ENCODE measurements at places on chromosomes 5 and 9.

DNA sequence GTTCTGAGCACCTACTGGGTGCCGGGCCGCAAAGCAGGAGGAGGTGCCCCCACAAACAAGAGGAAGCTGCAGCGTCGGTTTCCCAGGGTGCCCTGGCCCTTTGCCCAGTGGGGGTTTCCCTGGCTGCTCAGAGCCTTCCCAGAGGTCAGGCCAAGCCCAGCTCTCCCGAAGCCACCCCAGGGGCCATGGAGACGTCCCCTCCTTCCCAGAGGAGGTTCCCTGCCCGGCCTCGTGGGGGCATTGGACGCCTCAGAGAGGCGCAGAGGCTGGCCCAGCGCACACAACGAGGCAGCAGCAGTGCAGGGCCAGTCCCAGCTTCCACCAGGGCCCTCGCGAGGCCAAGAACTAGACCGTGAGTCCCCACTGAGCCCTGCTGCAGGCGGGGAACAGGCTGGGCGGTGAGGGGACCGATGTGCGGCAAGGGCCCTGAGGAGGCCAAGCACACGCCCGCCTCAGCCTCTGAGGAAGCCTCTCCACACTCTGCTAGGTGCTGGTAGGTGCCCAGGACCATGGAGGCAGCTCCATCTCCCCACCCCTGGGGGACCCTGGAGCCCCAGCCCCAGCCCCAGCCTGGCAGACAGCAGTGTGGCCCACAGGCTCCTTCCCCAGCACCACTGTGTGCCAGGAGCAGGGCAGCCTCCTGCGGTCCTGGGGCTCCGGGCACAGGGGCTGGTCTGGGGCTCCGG lies 7.0 kb downstream of the DIPK1B start:
- DNase-seq = no peak

GRCh38 chr9:107780960-107781359 lies 291.4 kb upstream of the KLF4 start:
- no peak for DNase-seq

- no peak for DNase-seq
Measured at GRCh38 chr5:95959888-95960666, 1.6 kb downstream of the ELL2 start.

GRCh38 chr5:24714746-24715145 lies 70.0 kb upstream of the CDH10 start:
- DNase-seq = no peak

GRCh38 chr9:1400983-1401382 lies 350.8 kb downstream of the DMRT2 start:
- no peak for DNase-seq

DNA sequence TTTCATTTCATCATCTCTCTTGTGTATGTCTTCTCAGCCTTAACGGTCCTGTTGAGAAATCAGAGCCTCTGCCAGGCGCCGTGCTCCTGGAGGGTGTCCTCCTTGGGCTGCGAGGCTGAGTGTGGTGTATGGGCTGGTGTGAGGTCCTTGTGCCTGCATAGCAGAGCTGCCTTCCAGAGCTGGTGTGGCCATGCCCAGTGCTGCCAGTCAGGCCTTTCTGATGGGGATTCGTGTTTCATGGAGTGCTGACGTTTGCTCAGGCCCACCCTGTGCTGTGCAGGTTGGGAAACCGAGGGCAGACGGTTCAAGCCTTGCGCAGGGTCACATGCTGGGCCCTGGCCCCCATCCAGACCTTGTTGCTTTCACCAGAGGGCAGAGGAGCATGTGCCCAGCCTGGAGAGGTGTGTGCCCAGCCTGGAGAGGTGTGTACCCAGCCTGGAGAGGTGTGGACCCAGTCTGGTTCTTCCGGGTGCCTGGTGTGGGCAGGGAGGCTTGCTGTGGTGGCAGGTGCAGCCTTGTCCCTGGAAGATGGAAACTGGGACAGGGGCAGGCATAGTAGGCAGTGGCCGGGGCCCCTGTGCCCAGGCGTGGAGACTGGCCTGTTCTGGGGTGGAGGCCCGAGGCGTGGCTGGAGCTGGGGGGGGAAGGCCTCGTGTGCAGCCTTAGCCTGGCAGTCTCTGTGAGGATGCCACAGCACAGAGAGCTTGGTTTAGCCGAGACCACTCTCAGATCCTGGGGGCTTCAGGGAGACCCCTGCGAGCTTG lies 84.0 kb downstream of the RXRA start:
- no peak for DNase-seq

GRCh38 chr5:134275822-134276221 lies 49.9 kb upstream of the PPP2CA start:
- no peak for DNase-seq

DNA sequence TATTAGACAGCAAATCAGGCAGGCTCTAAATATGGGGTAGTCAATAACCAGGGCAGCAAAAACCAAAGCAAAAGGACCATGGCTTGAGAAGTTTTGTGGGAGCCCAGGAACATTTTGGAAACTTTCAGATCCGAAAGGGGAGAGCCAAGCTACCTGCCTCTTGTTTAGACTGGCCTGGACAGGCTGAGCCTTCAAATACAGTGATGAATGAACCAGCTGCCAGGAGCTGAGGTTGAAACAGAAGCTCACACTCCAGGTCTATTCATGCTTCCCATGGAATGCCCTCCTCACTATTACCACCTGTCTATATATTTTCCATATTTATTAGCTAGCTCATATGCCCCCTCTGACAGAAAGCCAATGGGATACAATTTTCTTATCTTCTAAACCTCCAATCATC lies 150.8 kb upstream of the SLC44A1 start:
- DNase-seq = no peak

DNA sequence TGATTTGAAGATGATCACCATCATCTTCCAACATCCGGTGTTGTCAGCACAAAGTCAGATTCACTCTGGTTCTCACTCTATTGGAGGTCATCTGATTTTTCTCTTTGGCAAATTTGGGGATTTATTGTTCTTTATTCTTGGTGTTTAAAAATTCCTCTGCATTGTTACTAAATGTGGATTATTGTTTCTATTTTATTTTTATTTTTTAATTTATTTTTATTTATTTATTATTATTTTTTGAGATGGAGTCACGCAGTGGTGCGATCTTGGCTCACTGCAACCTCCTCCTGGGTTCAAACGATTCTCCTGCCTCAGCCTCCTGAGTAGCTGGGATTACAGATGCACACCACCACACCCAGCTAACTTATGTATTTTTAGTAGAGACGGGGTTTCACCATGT lies 72.9 kb upstream of the TGFBR1 start:
- DNase-seq = no peak

- DNase-seq = no peak
Measured at GRCh38 chr9:104798209-104798995, 34.5 kb downstream of the NIPSNAP3B start.

- DNase-seq = no peak
Measured at GRCh38 chr5:472076-472655, 29.2 kb downstream of the EXOC3 start.

DNA sequence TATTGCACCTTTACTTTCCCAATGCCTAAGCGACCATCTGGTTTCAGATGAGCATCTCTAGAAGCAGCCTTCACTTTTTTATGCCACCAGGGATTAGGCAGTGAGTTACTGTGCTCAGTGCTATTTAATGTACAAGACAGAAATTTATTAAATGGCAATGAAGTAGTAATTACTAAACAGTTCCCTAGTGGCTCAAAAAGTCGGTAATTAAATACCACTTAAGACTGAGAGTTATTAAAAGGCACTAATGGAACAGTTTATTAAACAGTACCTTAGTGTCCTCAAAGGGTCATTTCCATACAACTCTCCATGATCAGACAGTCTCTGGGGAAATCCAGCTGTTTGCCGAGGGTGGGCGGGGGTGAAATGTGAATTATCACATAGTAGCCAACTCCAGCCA lies 42.3 kb downstream of the LHFPL2 start:
- DNase-seq = no peak

DNA sequence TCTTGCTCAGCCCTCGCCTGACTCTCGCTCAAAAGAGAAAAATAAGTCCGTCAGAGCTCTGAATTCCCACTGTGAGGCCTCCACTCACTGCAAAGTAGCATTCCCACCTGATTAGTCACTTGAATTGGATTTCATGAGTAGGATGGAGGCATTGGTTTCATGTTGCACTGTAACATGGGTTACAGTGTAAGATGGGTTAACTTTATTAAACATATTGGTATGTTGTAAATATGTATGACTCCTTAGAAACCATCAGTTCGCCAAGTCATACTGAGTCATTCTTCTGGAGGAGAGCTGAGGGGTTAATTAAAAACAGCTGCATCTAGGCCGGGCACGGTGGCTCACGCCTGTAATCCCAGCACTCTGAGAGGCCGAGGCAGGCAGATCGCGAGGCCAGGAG lies 93.8 kb upstream of the BNC2 start:
- DNase-seq = no peak

DNA sequence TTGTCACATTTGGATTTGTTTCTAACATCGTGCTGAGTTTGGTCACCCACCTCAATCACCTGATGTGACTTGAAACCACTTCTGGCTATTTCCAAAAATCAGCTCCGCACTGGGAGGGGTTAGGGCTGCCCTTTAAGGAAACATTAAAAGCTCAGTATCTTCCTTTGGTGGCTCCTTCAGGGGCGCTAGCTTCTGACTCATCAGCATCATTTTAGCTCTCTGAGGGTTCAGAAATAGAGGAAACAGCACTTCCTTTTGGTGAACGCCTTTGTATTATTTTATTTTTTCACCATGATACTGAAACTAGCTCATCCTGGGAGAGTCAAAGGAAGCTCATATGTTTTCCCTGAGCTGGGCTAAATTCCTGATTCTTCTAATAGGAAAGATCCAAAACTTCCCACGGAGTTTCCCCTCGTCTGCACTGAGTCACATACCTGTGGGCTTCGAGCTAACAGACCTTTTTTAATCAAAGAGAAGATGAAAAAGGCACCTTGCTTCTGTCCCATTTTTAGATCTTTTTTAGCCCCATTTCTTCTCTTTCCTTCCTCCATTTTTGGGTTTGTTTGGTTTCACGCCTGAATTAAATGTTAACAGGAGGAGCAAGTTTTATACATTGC lies 48.2 kb downstream of the ROPN1L start:
- peak; percentile 56 for DNase-seq

DNA sequence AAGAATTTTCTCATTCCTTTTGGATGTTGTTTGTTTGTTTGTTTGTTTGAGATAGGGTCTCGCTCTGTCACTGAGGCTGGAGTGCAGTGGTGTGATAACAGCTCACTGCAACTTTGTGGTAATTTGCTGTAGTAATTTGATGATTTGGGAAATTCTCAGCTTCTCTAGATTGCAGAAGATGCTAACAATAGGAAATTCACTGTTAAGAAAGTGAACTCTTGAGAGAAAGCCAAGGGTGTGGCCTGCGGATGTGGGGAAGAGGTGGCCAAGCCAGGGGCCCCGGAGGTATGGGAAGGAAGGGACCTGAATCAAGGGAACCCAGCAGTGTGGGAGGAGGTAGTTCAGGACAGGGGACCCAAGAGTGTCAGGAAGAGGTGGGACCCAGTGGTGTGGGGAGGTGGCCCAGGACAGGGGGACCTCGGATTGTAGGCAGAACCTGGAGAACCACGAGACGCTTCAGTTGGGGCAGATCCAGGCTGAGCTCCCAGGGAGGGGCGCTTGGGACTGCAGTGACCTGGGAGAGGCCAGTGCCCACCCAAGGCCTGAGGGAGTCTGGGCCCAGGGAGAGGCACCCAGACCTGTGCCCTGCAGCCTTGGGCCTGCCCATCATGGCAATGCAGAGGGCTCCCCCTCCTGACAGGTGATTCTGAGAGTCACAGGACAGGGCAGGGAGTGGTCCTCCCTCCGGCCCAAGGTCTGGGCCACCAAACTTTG lies 5.6 kb upstream of the LCN2 start:
- no peak for DNase-seq

GRCh38 chr5:64895748-64896147 lies 127.0 kb downstream of the CWC27 start:
- no peak for DNase-seq

DNA sequence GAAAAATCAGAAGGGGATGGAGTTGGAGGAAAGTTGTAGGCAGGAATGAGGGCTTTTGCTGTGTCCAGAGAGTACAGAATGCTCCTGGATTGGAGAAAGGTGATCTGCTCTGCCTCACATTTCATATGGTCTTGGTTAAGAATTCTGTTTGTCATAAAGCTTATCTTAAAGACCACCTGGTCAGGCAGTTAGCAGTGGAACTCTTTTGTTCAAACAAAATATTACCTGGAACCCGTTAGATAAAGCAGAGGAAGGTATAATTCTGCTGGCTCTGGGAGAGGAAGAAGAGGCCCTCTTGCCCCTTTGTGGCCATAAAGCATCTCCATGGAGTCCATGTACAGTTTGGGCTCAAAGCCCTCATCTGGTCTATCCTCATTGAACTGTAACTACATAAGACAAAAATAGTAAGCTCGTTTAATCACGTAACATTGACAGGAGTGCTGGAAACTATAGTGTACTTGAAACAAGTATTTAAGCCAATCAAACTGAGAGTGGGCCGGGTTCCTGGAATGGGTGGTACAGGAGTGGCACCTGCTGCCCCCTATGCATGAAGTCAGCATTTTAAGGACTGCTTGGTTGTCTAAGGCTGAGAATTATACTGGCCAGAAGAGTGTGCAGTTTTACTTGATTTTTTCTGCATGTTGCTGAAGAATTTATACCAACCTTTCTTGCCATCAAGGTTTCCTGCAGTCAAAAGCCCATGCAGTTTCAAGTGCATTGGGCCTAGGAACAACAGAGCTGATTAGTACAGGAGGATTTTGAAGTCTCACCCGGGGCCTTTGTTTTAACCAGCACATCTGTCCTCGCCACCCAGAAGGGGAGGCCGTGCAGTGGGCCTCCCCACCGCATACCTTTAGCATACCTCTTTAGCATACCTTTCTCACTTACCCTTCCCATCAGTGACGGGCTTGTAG lies 39.9 kb downstream of the STXBP1 start:
- DNase-seq = no peak

DNA sequence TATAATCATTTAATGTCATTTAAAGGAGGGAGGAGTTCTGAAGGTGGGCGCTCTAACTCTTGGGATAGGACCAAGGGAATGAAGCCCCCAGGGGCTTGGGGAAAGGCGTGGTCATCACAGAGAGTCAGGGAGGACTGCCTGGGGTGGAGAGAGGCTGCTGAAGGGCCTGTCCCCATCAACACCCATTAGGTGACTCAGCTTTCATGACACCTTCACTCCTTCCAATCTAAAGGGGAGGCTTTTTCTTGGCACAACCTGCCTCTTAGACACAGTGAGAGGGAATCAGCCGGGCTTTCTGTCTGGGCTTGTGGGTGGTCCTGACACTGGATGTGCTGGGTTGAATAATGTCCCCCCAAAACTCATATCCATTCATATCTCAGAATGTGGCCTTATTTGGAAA lies 31.4 kb upstream of the ANKRD33B start:
- DNase-seq = no peak

GRCh38 chr5:134371834-134372340 lies 518 bp downstream of the UBE2B start:
- DNase-seq = peak; percentile 21

DNA sequence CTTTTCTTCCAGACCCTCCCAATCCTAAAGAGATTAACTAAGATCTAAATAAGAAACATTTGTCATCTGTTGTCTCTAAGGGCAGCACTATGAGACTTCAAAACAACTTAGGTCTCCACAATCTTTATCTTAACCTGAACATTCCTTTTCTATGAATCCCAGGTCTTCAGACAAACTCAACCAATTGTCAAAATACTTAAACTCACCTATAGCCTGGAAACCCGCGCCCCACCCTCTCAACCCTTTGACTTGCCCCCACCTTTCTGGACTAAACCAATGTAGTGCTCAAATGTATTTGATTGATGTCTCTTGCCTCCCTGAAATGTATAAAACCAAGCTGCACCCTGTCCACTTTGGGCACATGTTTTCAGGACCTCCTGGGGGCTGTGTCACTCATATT lies 76.5 kb upstream of the DMRT1 start:
- DNase-seq = no peak

GRCh38 chr5:72021651-72022357 lies 85.5 kb upstream of the MAP1B start:
- no peak for DNase-seq

- no peak for DNase-seq
Measured at GRCh38 chr9:84940294-84940693, 270.8 kb downstream of the NTRK2 start.
